Stimulated activated CD4-positive, alpha-beta T cell treated with anti-CD3 and anti-CD28 coated beads, Interleukin-12 subunit alpha, Interleukin-12 subunit beta, amount 100 ng/mL, for 48 hours (primary cell): ENCODE measurements at places on chromosomes 3 and 15.

- DNase-seq = no peak
Measured at GRCh38 chr15:66772604-66773128, 70.6 kb downstream of the SMAD6 start.

- DNase-seq = no peak
Measured at GRCh38 chr3:111314898-111315297, 227.1 kb upstream of the CD96 start.

DNA sequence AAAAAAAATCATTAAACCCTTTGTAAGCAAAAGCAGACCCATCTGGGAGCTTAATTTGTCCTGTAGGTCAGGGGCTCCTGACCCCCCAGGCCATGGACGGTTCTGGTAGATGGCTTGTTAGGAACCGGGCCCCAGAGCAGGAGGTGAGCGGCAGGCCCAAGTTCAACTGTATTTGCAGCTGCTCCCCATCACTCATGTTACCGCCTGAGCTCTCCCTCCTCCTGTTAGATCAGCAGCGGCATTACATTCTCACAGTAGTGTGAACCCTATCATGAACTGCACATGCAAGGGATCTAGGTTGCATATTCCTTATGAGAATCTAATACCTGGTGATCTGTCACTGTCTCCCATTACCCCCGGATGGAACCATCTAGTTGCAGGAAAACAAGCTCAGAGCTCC, 60.7 kb downstream of the FSIP1 start:
- DNase-seq = no peak

DNA sequence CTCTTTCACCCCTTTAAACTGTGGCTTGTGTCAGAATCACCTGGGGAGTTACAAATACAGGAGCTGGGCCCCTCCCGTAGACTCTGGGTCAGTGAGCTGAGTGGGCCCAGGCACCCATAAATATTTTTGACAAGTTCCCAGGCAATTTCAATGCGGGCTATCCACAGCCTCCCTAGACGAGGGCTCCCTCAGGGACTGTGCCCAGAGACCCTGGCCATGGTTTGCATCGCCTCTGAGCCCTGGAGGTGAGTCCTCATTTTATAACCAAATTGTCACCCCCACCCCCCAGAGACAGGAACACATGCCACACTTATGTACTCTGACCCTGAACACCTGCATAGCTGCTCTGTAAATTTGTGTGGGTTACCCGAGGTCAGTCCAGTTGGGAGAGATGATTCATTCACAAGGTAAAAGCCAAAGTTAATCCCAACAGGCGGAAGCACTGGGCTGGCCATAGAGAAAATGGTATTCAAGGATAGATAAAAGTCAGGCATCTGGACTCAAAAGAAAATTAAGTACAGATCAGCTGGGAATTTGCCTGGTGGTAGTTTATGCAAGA, 146.5 kb upstream of the SLC6A11 start:
- DNase-seq = no peak

- no peak for DNase-seq
Measured at GRCh38 chr3:110323349-110323748, 748.3 kb upstream of the NECTIN3 start.

GRCh38 chr3:63611382-63611781, 41.1 kb upstream of the SNTN start:
- no peak for DNase-seq

- no peak for DNase-seq
Measured at GRCh38 chr15:34292621-34293020, 45.0 kb downstream of the SLC12A6 start.

- no peak for DNase-seq
Measured at GRCh38 chr3:151011427-151011826, 38.9 kb upstream of the CLRN1 start.
